H1 (cell line): ENCODE measurements at places on chromosomes 6 and 20.

- no peaks in the 10 kb centered on the region for H3K36me3 ChIP-seq
- H3K27me3 ChIP-seq = no peaks in the 10 kb centered on the region
- H3K4me1 ChIP-seq = peaks cover 5% of the 10 kb centered on the region
- no peak overlapping the region for H3K4me3 ChIP-seq
- DNase-seq = no peak
- no peak overlapping the region for H3K27ac ChIP-seq
These were observed 77.0 kb upstream of the SGK1 start for GRCh38 chr6:134394905-134395304.

GRCh38 chr20:23637282-23638221 lies at the start of gene CST3:
TSS of gene CST3 (minus strand) at chr20:23637955. CDS start at chr20:23637862, 93 bp downstream.
- no peaks in the 10 kb centered on the region for H3K4me1 ChIP-seq
- H3K36me3 ChIP-seq = no peaks in the 10 kb centered on the region; the same call in 1 of the 2 replicates
- peak; percentile 83 for DNase-seq
- peak within 1 kb of the TSS; percentile 92 for H3K4me3 ChIP-seq

- no peak overlapping the region for H3K4me3 ChIP-seq
These were observed 79.4 kb downstream of the IRF4 start for GRCh38 chr6:470901-471448.

- no peak overlapping the region for H3K4me3 ChIP-seq
- no peak overlapping the region for H3K27ac ChIP-seq
- H3K36me3 ChIP-seq = no peaks in the 10 kb centered on the region
- DNase-seq = peak; percentile 54
- H3K27me3 ChIP-seq = no peaks in the 10 kb centered on the region
- H3K4me1 ChIP-seq = no peaks in the 10 kb centered on the region; the same call in 1 of the 2 replicates
These were observed 5.3 kb upstream of the TCP11 start for GRCh38 chr6:35146453-35146852.

- H3K4me1 ChIP-seq = peaks cover 31% of the 10 kb centered on the region
- H3K27me3 ChIP-seq = no peaks in the 10 kb centered on the region
These were observed 9.1 kb downstream of the CST5 start for GRCh38 chr20:23870461-23870860.

- no peak overlapping the region for H3K4me3 ChIP-seq
- H3K27ac ChIP-seq = peak overlapping the region; percentile 44
- peaks cover 2% of the 10 kb centered on the region for H3K4me1 ChIP-seq
- DNase-seq = no peak
- no peaks in the 10 kb centered on the region for H3K27me3 ChIP-seq
These were observed 8.2 kb upstream of the SLC2A12 start for GRCh38 chr6:134060491-134061106.

DNA sequence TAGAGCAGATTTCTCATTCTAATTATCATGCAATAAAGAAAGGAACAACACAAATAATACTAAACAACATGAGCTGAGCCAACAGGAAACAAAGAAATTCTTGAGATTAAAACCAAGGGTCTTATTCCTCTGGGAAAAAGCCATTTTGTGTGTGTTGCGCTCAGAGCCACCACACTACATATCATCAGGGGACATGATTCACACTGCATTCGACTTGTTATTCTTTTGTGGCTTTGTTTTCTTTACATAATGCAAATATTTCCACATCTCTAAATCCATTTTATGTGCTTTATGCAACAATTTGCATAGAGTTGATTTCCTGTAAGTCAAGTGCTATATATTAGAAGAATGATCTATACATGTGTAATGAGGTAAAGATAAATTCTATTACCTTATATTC lies 719.6 kb downstream of the TBC1D32 start:
- H3K4me1 ChIP-seq = no peaks in the 10 kb centered on the region
- H3K27ac ChIP-seq = no peak overlapping the region
- H3K36me3 ChIP-seq = no peaks in the 10 kb centered on the region
- no peak for DNase-seq

- no peak for DNase-seq
- no peaks in the 10 kb centered on the region for H3K4me1 ChIP-seq
- no peak overlapping the region for H3K4me3 ChIP-seq
- H3K27ac ChIP-seq = no peak overlapping the region
- H3K27me3 ChIP-seq = no peaks in the 10 kb centered on the region
These were observed 165.8 kb upstream of the SYNDIG1 start for GRCh38 chr20:24303393-24304170.

- no peak overlapping the region for H3K27ac ChIP-seq
- H3K4me3 ChIP-seq = no peak overlapping the region
- H3K36me3 ChIP-seq = no peaks in the 10 kb centered on the region
- no peaks in the 10 kb centered on the region; the same call in none of the 2 replicates for H3K4me1 ChIP-seq
- no peak for DNase-seq
- no peaks in the 10 kb centered on the region for H3K27me3 ChIP-seq
These were observed 15.2 kb upstream of the GDAP1L1 start for GRCh38 chr20:44231713-44232468.

DNA sequence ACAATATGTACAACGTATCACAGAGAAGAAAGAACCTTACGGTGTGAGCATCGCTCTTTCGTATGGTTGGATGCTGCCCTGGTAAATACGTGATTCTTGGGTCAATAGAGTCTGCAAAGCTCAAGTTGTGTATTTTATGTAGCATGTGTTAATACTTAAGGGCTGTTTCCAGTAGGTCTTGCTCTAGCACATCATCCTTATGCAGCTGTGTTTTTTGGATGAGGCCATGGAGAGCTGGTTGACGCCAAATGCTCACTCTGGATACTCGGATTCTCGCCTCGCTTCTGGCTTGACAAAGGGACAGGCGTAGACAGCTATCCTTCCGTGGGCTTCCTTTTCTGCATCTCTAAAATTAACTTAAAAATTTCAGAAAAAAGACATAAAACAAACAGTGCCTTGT lies 38.9 kb downstream of the SNRNP48 start:
- H3K36me3 ChIP-seq = no peaks in the 10 kb centered on the region
- H3K4me3 ChIP-seq = no peak overlapping the region
- H3K4me1 ChIP-seq = peaks cover 5% of the 10 kb centered on the region
- peaks cover 2% of the 10 kb centered on the region for H3K27me3 ChIP-seq
- H3K27ac ChIP-seq = no peak overlapping the region

DNA sequence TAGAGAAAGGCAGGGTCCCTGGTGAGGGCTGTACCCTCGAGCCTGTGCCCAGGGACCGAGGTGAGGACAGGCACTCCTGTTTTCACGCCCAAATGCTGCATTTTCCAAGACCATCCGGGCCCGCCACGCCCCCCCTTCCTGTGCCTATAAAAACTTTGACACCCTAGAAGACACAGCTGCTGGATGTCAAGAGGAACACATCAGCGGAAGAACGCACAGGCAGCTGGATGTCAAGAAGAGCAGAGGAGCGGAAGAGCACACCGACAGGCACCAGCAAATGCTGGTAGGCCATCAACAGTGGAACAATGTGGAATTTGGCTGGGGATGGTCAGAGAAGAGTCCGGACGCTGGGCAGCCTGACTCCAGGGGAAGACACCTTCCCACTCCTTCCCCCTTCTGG lies 56.1 kb downstream of the TXLNB start:
- DNase-seq = no peak
- no peak overlapping the region for H3K4me3 ChIP-seq
- no peak overlapping the region for H3K27ac ChIP-seq
- H3K4me1 ChIP-seq = no peaks in the 10 kb centered on the region

- H3K36me3 ChIP-seq = no peaks in the 10 kb centered on the region
- H3K27me3 ChIP-seq = no peaks in the 10 kb centered on the region
- no peak overlapping the region for H3K4me3 ChIP-seq
- DNase-seq = no peak
- peaks cover 3% of the 10 kb centered on the region; the same call in 1 of the 2 replicates for H3K4me1 ChIP-seq
These were observed 28.8 kb upstream of the RIPPLY2 start for GRCh38 chr6:83824388-83824801.

DNA sequence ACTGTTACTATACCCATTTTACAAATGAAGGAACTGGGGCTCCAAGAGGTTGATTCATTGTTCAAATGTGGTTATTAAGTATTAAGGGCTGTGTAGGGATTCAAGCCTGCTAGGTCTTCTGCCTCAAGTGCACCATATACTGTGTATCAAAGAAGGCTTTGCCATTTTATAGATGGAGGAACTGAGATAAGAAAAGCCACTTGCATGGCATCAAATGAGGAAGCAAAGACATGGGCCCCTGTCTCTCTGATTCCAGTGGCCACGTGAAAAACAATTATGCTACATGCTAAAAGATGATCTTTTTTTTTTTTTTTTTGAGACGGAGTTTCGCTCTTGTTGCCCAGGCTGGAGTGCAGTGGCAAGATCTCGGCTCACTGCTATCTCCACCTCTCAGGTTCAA lies 67.0 kb downstream of the TMEM200A start:
- H3K36me3 ChIP-seq = no peaks in the 10 kb centered on the region
- H3K4me1 ChIP-seq = peaks cover 3% of the 10 kb centered on the region
- H3K4me3 ChIP-seq = no peak overlapping the region
- no peak for DNase-seq

DNA sequence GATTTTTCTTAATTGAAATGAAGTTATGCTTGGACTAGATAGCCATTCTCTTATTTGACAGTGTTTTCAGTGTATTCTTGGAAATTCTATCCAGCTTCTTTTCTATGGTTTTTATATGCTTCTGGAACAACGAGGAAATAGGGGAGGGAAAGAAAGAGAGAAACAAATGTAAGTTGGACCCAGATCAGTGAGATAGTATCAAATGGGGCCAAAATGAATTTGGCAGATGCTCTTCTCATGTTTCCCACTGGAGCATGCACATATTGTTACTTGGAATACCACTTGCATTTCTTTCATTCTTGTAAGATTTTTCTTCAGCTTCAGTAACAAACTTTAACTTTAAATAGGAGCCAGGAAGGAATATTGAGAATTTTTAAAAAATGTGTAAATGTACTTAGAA lies 312.3 kb downstream of the PRL start:
- no peaks in the 10 kb centered on the region for H3K4me1 ChIP-seq
- DNase-seq = no peak
- H3K36me3 ChIP-seq = no peaks in the 10 kb centered on the region
- H3K4me3 ChIP-seq = no peak overlapping the region
- H3K27ac ChIP-seq = no peak overlapping the region
- H3K27me3 ChIP-seq = no peaks in the 10 kb centered on the region

DNA sequence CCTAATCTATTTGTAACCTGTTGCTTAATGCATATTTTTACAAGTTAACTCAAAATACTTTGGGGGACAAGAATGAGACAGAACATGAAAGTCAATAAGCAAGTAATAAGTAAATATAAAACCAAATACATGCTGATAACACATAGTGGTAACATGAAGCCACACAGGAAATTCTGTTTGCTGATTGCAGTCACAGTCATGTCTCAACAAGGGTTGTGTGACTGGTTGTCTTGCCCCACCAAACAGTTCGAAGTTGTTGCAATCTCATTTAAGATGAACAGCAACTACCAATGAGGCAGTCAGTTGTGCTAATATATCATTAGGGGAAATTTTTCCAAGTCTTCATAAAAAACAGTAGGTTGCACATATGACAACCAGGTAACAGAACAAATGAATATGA lies 14.5 kb downstream of the CD24 start:
- H3K36me3 ChIP-seq = no peaks in the 10 kb centered on the region
- H3K27ac ChIP-seq = no peak overlapping the region
- H3K27me3 ChIP-seq = no peaks in the 10 kb centered on the region

DNA sequence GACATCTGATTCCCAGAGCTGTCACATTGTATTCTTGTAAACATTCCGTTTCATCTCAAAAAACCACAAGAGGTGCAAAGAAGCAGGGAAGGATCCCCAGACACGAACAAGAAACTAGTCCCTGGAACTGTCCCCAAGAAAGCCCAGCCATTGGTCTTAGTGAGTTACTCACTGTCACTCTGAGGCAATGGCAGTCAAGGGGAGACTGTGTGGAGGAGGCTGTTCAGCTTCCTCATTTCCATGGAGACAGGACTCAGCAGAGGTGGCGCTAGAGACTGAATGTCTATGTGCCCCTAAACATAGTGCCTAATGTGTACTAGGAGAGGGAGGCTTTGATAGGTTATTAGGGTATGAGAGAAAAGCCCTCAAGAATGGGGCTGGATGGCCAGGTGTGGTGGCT lies 11.1 kb downstream of the ULBP1 start:
- H3K4me3 ChIP-seq = no peak overlapping the region
- peaks cover 43% of the 10 kb centered on the region for H3K27me3 ChIP-seq
- no peaks in the 10 kb centered on the region for H3K36me3 ChIP-seq
- H3K4me1 ChIP-seq = no peaks in the 10 kb centered on the region
- DNase-seq = peak; percentile 38
- H3K27ac ChIP-seq = no peak overlapping the region

DNA sequence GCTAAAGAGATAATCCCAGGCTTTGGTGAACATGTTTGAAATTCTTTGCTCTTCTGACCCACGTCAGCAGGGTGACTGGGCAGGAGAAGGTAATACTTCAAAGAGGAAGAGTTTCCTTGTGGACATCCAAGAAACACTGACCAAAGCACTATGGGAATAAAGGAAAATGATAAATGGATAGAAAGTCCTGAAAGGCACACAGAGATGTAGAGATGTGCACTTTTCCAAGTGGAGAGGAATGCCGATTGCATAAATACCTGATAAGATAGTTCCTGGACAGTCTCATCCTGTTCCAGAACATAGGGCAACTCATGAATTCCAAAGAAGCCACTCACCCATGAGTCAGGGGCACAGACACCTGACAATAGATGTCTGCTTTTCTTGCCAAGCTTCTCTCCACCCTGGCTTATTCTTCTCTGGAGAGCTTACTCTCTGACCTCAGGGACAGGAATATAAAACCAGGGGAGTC lies 191.3 kb upstream of the FOXA2 start:
- no peak overlapping the region for H3K27ac ChIP-seq
- no peak for DNase-seq
- H3K4me1 ChIP-seq = no peaks in the 10 kb centered on the region
- no peaks in the 10 kb centered on the region for H3K27me3 ChIP-seq

DNA sequence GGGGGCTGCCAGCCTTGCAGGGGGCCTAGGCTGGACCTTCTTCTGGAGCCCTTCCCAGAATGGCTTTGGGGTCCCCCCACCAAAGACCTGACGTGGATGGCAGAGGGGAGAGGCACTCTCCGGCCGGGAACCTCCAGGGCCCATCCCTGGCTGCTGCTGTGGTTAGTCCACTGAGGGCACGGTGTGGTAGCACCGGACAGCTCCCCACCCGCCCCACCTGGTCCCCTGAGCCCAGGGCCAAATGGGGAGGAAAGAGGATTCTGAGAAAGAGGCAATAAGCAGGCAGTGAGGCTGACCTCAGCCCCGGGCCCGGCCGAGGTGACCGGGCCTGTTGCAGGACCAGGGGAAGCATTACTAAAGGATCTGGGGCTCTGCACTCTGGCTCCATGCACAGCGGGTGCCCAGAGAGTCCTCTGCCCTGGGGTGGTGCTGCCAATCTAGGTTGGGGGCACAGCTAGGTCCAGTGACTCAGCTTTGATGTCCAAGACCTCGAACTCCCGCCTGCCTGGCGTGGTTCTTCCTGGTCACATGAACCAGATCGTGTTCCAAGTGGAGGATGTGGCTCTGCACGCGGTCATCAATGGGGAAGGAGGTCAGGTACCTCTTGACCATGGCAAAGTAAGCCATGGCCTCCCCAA lies 2.2 kb downstream of the CENPB start:
- no peaks in the 10 kb centered on the region for H3K27me3 ChIP-seq
- peaks cover 6% of the 10 kb centered on the region for H3K4me1 ChIP-seq
- no peak overlapping the region for H3K4me3 ChIP-seq
- no peak for DNase-seq
- no peak overlapping the region for H3K27ac ChIP-seq

GRCh38 chr6:111157412-111157811 lies 70.1 kb downstream of the SLC16A10 start:
- no peak overlapping the region for H3K4me3 ChIP-seq
- no peak for DNase-seq
- H3K4me1 ChIP-seq = no peaks in the 10 kb centered on the region
- H3K27me3 ChIP-seq = no peaks in the 10 kb centered on the region
